T-cell (primary cell): ENCODE measurements at places on chromosomes 1 and 21. TPM values are rescaled to one million over a fixed set of nuclear protein-coding genes. Genes with fewer than 3 reads are reported as not detected.

- H3K4me1 ChIP-seq = no peaks in the 10 kb centered on the region
- H3K27me3 ChIP-seq = no peaks in the 10 kb centered on the region
- no peak for DNase-seq
- H3K27ac ChIP-seq = no peak overlapping the region
- H3K4me3 ChIP-seq = no peak overlapping the region
Observed at GRCh38 chr1:224175617-224176016, 7.4 kb upstream of the DEGS1 start.

DNA sequence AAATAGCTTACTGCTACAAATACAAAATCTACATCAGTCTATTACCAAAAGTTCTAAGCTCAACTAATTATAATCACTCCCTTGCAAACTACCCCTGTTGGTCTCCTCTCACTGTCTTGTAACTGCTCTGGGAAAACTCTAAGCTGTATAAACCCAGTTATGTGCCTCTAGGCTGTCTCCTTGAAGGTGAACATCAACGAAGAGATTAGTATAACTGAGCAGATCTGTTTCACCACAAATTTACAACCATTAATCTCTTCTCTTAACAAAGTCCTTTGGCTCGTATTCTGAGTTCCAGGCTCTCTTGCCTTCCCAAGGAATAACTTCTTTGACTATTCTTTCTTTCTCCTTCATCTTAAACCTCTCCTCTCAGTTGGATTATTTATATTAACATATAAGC is 84.4 kb upstream of the PRMT6 start:
- H3K36me3 ChIP-seq = no peaks in the 10 kb centered on the region
- H3K27me3 ChIP-seq = no peaks in the 10 kb centered on the region
- no peaks in the 10 kb centered on the region for H3K4me1 ChIP-seq
- H3K27ac ChIP-seq = no peak overlapping the region

DNA sequence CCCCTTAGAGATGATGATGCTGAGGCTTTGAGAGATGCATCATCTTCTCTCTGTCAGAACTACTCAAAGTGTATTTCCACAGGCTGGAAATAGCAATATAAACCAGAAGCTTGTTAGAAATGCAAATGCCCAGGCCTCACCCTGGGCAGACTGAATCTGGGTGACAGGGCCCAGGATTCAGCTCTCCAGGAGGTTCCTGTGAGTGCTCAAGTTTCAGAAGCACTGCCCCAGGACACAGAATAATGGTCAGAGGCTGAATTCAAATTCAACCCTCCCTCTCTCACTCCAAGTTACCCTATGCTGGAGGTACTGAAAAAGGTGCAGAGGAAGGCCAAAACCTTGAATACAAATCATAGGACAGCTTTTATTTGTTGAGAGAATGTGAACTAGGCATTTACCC is 98.5 kb upstream of the NGF start:
- H3K4me3 ChIP-seq = no peak overlapping the region
- no peaks in the 10 kb centered on the region for H3K36me3 ChIP-seq
- H3K27ac ChIP-seq = no peak overlapping the region
- no peak for DNase-seq

GRCh38 chr1:183911285-183911684 is 106.4 kb downstream of the RGL1 start:
- no peak for DNase-seq
- H3K4me1 ChIP-seq = peaks cover 2% of the 10 kb centered on the region
- H3K4me3 ChIP-seq = no peak overlapping the region
- no peak overlapping the region for H3K27ac ChIP-seq

GRCh38 chr21:44459712-44460440 is 4.6 kb downstream of the LRRC3 start:
- no peaks in the 10 kb centered on the region for H3K4me1 ChIP-seq
- H3K36me3 ChIP-seq = no peaks in the 10 kb centered on the region
- H3K4me3 ChIP-seq = no peak overlapping the region
- H3K27me3 ChIP-seq = no peaks in the 10 kb centered on the region
- no peak overlapping the region for H3K27ac ChIP-seq
- DNase-seq = no peak

GRCh38 chr1:185238447-185238846 is 78.6 kb downstream of the IVNS1ABP start:
- H3K4me3 ChIP-seq = no peak overlapping the region
- no peaks in the 10 kb centered on the region for H3K27me3 ChIP-seq
- H3K36me3 ChIP-seq = no peaks in the 10 kb centered on the region
- DNase-seq = no peak
- H3K4me1 ChIP-seq = no peaks in the 10 kb centered on the region
- no peak overlapping the region for H3K27ac ChIP-seq

GRCh38 chr1:193593147-193593885 is 406.9 kb upstream of the B3GALT2 start:
- H3K4me3 ChIP-seq = no peak overlapping the region
- H3K4me1 ChIP-seq = no peaks in the 10 kb centered on the region
- peak overlapping the region; percentile 64 for H3K27ac ChIP-seq
- no peak for DNase-seq
- no peaks in the 10 kb centered on the region for H3K27me3 ChIP-seq
- H3K36me3 ChIP-seq = no peaks in the 10 kb centered on the region

GRCh38 chr1:236396665-236397043 is 2.6 kb downstream of the EDARADD start:
- DNase-seq = no peak
- peak overlapping the region; percentile 41 for H3K27ac ChIP-seq
- no peaks in the 10 kb centered on the region for H3K36me3 ChIP-seq
- no peak overlapping the region for H3K4me3 ChIP-seq
- peaks cover 14% of the 10 kb centered on the region for H3K27me3 ChIP-seq

DNA sequence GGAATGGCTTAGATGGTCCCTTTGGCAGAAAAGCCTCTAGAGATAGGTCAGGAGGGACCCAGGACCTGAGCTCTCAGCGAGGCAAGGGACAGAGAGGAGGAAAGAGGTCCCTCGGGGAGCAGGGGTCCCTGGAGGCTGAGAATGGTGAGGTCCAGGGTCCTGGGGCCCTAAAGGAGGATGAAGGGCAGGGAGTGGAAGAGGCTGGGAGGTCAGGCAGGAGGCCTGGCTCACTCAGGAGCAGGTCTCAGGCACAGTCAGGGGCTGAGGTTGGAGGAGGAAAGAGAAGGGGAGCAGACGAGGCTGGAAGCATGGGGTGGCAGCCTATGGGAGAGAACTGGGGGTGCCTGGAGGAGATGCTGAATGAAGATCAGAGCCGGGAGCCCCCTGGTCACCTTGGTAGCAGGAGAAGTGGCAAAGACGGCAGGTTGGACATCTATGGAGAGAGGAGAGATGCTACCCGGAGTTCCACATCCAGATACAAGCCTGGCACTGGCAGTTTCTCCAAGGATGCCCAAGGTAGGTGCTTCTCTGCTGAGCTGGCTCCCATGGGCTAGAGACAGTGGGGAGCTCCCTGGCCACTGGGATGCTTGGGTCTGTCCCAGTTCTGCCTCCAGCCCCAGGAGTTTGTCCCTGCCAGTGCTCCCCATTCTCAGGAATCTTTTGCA is 22.6 kb downstream of the IGFN1 start:
- no peak overlapping the region for H3K4me3 ChIP-seq
- no peak for DNase-seq
- no peaks in the 10 kb centered on the region for H3K27me3 ChIP-seq
- no peak overlapping the region for H3K27ac ChIP-seq

DNA sequence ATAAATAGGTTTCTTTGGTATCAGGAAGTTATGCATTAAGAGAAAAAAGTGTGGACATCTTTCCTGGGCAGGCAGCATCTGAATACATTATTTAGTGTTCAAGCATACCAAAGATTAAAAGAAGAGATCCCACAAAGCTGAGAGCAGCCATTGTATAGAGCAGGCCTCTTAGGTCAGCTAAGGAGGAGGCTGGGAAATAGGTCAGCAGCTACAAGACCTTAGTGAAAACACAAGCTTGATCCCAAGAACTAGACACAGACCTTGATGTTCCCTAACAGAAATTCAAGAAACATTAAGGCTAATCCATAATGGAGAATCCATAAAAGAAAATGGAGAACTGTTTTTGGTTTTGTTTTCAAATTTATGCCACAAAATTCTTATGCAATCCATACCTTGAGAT is 135.3 kb upstream of the DPT start:
- no peak for DNase-seq
- H3K4me1 ChIP-seq = no peaks in the 10 kb centered on the region

DNA sequence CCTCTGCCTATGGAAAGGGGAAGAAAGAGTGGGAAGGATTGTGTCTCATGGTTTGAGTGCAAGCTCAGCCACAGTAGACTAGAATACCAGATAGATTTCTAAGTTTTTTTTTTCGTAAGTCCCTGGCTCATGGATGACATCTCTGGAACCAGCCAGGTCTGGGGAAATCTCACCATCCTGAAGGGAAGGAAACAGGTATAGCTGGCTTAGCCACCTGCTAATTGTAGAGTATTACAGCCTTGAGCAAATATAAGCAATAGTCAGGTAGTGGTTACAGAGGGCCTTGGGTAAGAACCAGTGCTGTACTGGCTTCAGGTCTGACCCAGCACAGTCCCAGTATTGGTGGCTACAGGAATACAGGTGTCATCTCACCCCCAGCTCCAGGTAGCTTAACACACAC is 500.9 kb upstream of the PRMT6 start:
- DNase-seq = no peak
- no peaks in the 10 kb centered on the region for H3K4me1 ChIP-seq
- no peak overlapping the region for H3K4me3 ChIP-seq
- H3K27ac ChIP-seq = no peak overlapping the region
- H3K36me3 ChIP-seq = no peaks in the 10 kb centered on the region
- H3K27me3 ChIP-seq = no peaks in the 10 kb centered on the region

GRCh38 chr1:21334214-21335087 is 44.2 kb upstream of the ECE1 start:
- H3K27ac ChIP-seq = peak overlapping the region; percentile 94
- H3K4me3 ChIP-seq = peak overlapping the region; percentile 63
- no peaks in the 10 kb centered on the region for H3K36me3 ChIP-seq
- H3K27me3 ChIP-seq = no peaks in the 10 kb centered on the region

DNA sequence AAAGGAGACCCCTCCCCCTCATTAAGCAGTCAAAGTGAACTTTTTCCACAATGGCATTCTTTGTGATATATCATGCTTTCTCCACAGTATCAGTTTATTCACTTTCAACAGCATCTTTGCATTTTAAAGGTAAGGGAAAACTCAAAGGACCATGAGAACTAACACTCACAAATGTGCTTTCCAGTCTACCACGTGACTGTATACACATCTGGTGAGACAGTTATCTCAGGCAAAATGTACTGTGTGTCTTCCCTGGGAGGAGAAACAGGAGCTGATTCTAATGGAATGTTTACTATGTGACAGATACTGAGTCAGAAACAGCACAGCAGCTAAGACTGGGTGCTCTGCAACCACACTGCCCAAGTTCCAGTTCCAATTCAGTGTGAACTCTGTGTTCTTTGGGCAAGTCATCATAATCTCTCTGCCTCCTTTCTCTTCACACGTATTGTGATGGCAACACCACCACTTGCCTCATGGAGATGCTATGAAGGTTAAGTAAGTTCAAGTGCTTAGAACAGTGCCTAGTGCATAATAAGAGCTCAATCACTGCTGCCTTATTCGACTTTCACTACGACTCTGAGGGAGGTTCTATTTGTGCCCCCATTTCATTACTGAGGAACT is 79.0 kb downstream of the SLC45A1 start:
- H3K27me3 ChIP-seq = no peaks in the 10 kb centered on the region
- no peak overlapping the region for H3K4me3 ChIP-seq
- peak; percentile 9 for DNase-seq
- H3K27ac ChIP-seq = peak overlapping the region; percentile 8
- peaks cover 28% of the 10 kb centered on the region for H3K4me1 ChIP-seq

DNA sequence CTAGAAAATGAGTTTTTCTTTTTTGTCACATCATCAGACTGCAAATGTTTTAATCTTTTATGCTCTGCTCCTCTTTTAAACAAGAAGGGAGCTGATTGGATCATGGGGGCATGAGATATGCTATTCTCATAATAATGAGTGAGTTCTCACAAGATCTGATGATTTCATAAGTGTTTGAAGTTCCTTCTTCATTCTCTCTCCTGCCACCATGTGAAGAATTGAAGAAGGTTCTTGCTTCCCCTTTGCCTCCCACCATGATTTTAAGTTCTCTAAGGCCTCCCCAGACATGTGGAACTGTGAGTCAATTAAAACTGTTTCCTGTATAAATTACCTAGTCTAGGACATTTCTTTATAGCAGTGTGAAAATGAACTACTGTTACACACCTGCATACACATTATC is 218.2 kb downstream of the NRIP1 start:
- DNase-seq = no peak
- no peak overlapping the region for H3K27ac ChIP-seq
- no peak overlapping the region for H3K4me3 ChIP-seq
- H3K27me3 ChIP-seq = no peaks in the 10 kb centered on the region

DNA sequence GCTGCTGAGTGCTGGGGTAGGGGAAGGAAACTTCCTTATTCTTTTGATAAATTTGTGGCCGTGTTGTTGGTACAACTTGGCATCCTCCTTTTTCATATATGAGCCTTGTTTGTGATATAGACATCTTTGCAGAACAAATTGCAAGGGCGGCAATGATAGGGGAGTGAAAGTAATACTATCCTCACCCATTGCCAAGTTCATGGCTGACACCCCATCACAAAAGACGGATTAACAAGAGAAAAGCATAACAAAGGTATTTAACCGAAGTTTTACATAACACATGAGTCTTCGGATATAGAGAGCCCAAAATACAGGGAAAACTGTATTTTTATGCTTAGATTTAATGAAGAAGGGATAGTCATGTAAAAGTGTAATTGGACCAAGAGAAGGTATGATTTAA is 86.3 kb upstream of the TMPRSS2 start:
- H3K36me3 ChIP-seq = no peaks in the 10 kb centered on the region
- no peaks in the 10 kb centered on the region for H3K4me1 ChIP-seq
- no peak overlapping the region for H3K27ac ChIP-seq

GRCh38 chr1:203630697-203631096 is 4.1 kb downstream of the ATP2B4 start:
- H3K4me3 ChIP-seq = no peak overlapping the region
- peak overlapping the region; percentile 87 for H3K27ac ChIP-seq
- H3K27me3 ChIP-seq = no peaks in the 10 kb centered on the region

The FAM167B gene
- total RNA-seq = 0.99 TPM

The PRKAA2 gene
- total RNA-seq = 0.03 TPM

The DFFB gene
- total RNA-seq = 23.5 TPM

The CTTNBP2NL gene
- total RNA-seq = 0.37 TPM

The PYHIN1 gene
- total RNA-seq = 33.1 TPM

The SPRR2B gene
- total RNA-seq = not detected

The TNFRSF8 gene
- 0.53 TPM for total RNA-seq

The FCRL5 gene
- total RNA-seq = 0.76 TPM

The LENEP gene
- not detected for total RNA-seq

The MAD2L2 gene
- 28.0 TPM for total RNA-seq

The LZIC gene
- 19.6 TPM for total RNA-seq

The S100A3 gene
- not detected for total RNA-seq

The IFI44 gene
- total RNA-seq = 27.0 TPM

The LRRC3 gene
- total RNA-seq = 0.98 TPM
